ENCODE measurements at places on chromosomes 7 and 10.

DNA sequence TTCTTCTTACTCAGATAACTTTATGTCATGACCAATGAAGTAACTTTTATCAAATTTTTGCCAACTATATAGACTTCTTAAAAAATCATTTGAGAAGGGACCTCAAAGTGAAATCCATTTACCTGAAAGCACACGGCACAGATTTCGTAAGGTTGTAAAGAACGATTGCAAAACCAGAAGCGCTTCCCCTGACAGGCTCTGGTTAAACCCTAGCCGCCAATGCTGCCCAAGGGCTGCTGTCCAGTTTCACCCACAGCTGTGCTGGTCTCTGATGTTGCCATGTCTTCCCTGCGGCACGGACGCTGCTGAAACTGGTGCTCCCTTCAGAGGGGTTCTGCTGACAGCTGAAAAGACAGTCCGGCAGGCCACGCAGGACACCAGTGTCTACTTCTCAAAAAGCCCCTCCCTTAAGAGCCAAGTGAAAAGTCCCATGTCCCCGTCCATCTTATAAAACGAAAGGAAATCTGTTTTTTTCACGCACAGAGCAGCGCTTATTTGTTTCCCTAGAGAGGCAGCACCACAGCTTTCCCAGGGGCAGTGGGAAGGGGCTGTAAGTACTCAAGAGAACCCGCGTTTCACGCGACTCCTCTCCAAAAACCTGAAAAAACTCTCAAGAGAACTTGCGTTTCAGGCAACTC, 32.5 kb downstream of the GNA12 start:
- no peak for DNase-seq

GRCh38 chr10:24518411-24518810, 205.3 kb downstream of the ARHGAP21 start:
- DNase-seq = no peak

DNA sequence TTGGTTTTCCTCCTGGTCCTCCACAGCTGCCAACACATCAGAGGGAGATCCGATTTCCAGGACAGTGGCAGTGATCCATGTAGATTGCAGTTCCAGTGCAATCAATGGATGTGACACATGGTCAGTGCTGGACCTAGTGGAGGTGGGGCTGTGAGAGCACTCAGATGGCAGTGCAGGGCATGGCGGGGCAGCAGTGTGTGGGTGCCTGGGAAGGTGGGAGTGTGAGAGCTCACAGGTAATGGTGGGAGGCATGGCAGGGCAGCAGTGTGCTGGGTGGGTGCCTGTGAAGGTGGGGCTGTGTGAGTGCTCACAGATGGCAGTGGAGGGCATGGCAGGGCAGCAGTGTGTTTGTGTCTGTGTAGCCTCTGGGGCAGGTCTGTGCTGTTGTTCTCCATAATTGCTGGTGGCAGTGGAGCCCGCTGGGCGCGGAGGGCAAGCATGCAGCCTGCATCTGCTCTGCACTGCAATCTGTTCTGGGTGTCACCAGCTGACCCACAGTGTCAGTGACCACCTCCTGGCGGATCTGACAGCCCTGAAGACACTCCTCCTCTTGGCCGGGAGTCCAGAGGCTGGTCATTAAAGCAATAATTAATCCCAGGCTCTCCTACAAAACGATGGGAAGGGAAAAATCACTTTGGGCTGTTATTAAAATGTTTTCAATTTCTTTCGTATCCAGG, 8.6 kb upstream of the ADARB2 start:
- DNase-seq = no peak

GRCh38 chr7:1925349-1925748, 255.3 kb downstream of the ELFN1 start:
- no peak for DNase-seq

DNA sequence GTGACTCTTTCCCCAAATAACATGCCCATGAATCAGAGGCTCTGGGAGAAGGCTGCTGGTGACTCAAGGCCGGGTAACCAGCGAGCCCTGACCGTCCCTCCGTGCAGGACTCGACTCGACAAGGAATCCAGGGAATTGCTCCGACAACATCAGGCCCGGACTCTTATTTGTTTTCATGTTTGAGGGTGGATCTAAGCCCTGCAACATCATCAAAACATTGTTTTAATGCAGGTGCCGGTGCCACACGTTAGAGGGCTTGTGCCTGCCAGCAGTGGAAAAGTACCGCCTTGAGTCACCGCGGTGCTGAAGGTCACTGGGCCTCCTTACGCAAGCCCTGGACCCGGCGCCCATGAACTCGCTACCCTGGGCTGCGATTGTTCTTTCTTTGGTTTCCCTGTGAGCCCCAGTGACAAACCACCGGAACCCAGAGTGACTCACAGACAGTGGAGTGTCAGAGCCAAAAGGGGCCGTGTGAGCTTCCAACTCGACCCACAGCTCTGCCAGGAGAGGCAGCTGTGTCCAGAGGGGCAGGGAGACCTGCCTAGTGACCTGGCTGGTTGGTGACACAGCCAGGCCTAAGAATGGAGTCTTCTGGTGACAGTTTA, 139.4 kb upstream of the SHH start:
- DNase-seq = no peak
